Cardiac muscle cell (in vitro differentiated cells and primary cell): ENCODE measurements at places on chromosomes 2 and 18. TPM values are rescaled to one million over a fixed set of nuclear protein-coding genes. Genes with fewer than 3 reads are reported as not detected.

- no peak overlapping the region for H3K27ac ChIP-seq
- H3K4me3 ChIP-seq = no peak overlapping the region
- no peaks in the 10 kb centered on the region for H3K36me3 ChIP-seq
- H3K4me1 ChIP-seq = no peaks in the 10 kb centered on the region
These were observed 886.2 kb upstream of the NRXN1 start for GRCh38 chr2:51918113-51918512.

The IL1RN gene
- total RNA-seq = not detected in 2 replicates

The PTPRN gene
- 0.36 and 1.2 TPM in 2 replicates for total RNA-seq

The CNOT9 gene
- 28.9 and 32.0 TPM in 2 replicates for total RNA-seq

DNA sequence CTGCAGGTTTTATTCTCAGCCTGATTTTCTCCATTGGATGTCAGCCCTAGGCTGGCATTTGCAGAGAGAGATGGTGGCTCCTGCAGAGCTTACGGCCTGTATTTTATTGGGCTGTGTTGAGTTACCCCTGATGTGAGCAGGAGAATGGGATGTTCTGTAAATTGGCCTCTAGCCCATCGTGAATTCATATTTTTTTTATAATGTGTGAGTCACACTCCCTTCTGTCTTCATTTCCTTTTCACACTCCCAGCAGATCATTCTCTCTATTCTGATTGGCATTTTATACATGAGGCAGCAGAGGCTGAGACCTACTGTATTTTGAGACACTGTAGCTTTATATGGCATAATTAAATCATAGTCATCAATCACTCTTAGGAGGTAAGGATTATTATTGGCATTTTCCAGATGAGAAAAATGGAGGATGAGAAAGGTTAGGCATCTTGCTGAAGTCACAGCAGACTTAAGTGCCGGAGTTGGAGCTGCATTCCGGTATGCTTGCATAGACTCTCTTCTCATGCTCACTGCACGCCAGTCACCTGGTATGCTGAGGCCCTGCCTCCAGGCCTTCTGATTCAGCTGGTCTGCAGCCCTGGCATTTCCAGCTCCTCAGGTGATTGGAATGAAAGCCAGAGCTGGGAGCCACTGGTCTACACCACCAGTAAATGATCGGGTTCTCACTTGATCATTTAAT lies 142.4 kb downstream of the NEDD4L start:
- H3K27ac ChIP-seq = peak overlapping the region; percentile 30
- no peaks in the 10 kb centered on the region for H3K27me3 ChIP-seq
- no peaks in the 10 kb centered on the region for H3K36me3 ChIP-seq
- H3K4me1 ChIP-seq = peaks cover 33% of the 10 kb centered on the region
- peak; percentile 50 for DNase-seq

The TEKT4 gene
- total RNA-seq = not detected in 2 replicates

- no peaks in the 10 kb centered on the region for H3K4me1 ChIP-seq
- no peak for DNase-seq
- H3K27me3 ChIP-seq = no peaks in the 10 kb centered on the region
- H3K27ac ChIP-seq = no peak overlapping the region
These were observed 80.8 kb upstream of the PPP1CB start for GRCh38 chr2:28670856-28671255.

The DPY30 gene
- 43.0 and 56.2 TPM in 2 replicates for total RNA-seq

DNA sequence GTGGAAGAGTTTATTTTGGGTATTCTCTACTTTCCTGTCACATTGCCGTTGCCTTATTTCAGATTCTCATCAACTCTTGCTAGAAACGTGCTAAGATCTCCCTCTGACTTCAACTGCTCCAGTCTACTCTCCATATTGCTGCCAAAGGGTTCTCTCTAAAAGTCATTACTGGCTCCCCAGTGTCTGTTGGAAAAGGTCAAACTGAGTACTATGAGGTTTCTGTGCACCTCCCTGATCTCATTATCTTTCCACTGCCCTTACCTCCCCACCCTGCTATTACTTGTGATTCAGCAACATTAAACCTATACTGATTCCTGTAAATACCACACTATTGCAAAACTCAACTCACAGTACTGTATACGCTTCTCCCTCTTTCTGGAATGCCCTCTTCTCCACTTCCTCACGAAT lies 1.9 kb upstream of the KRCC1 start:
- peaks cover 25% of the 10 kb centered on the region for H3K4me1 ChIP-seq
- peaks cover under 1% of the 10 kb centered on the region for H3K36me3 ChIP-seq
- no peak for DNase-seq
- no peak overlapping the region for H3K4me3 ChIP-seq

The FAP gene
- total RNA-seq = not detected in 2 replicates

GRCh38 chr18:32441533-32441932 lies 29.1 kb downstream of the GAREM1 start:
- no peak overlapping the region for H3K27ac ChIP-seq
- H3K4me3 ChIP-seq = no peak overlapping the region
- DNase-seq = no peak
- H3K4me1 ChIP-seq = peaks cover 28% of the 10 kb centered on the region
- no peaks in the 10 kb centered on the region for H3K27me3 ChIP-seq

- H3K4me3 ChIP-seq = no peak overlapping the region
- DNase-seq = no peak
- no peak overlapping the region for H3K27ac ChIP-seq
These were observed 88.7 kb upstream of the MEIS1 start for GRCh38 chr2:66346231-66346664.

DNA sequence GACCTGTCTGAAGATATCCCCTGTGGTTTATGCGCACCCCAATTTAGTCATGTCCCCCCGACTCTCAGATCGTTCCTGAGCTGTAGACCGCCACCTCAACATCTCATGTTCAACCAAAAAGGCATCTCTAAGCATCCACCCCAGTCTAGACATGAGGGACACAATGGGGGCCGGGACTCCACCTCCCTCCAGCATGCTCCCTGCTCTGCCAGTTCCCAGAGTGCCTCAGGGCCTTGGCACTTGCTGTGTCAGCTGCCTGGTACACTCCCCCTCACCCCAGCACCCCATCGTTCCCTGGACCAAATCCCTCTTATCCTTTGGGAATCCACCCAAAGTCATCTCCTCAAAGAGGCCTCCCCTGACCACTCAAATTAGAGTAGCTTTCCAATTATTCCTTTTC lies 22.2 kb downstream of the TNS1 start:
- H3K4me3 ChIP-seq = no peak overlapping the region
- no peak overlapping the region for H3K27ac ChIP-seq
- no peak for DNase-seq
- peaks cover 4% of the 10 kb centered on the region for H3K4me1 ChIP-seq

The OTOF gene
- total RNA-seq = 0.04 TPM in 1 of 2 replicates, not detected in the other

The NEB gene
- total RNA-seq = 1.2 and 2.4 TPM in 2 replicates

DNA sequence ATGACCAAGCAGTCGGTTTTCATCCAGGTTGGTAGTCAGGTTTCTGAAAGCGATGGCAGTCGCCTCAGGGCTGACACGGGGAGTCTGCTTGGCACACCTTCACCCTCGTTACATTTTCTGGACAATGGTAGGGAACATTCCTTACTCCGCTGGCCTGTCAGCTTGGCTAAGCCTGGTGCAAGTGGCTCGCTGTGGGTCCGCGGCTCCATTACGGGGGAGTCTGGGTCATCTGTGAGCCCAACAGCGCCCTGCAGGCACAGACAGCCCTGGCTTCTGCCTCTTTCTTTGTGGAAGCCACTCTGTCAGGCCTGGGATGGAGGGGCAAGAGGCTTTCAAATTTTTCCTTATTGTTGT lies 95.6 kb downstream of the HDAC4 start:
- H3K4me1 ChIP-seq = peaks cover 22% of the 10 kb centered on the region
- H3K36me3 ChIP-seq = no peaks in the 10 kb centered on the region
- no peak for DNase-seq
- H3K27me3 ChIP-seq = no peaks in the 10 kb centered on the region
- H3K27ac ChIP-seq = no peak overlapping the region

The MRPS9 gene
- 41.8 and 43.8 TPM in 2 replicates for total RNA-seq

The CFAP53 gene
- 0.56 and 3.9 TPM in 2 replicates for total RNA-seq

The MREG gene
- 1.6 and 4.4 TPM in 2 replicates for total RNA-seq

GRCh38 chr2:145874466-145874865 lies 1354.5 kb upstream of the ZEB2 start:
- DNase-seq = no peak
- no peaks in the 10 kb centered on the region for H3K36me3 ChIP-seq
- no peak overlapping the region for H3K27ac ChIP-seq
- no peaks in the 10 kb centered on the region for H3K4me1 ChIP-seq
- H3K4me3 ChIP-seq = no peak overlapping the region

- H3K4me3 ChIP-seq = no peak overlapping the region
- no peaks in the 10 kb centered on the region for H3K27me3 ChIP-seq
- peaks cover 48% of the 10 kb centered on the region for H3K4me1 ChIP-seq
- H3K36me3 ChIP-seq = no peaks in the 10 kb centered on the region
- DNase-seq = no peak
These were observed 88.7 kb upstream of the LCLAT1 start for GRCh38 chr2:30358351-30358750.

DNA sequence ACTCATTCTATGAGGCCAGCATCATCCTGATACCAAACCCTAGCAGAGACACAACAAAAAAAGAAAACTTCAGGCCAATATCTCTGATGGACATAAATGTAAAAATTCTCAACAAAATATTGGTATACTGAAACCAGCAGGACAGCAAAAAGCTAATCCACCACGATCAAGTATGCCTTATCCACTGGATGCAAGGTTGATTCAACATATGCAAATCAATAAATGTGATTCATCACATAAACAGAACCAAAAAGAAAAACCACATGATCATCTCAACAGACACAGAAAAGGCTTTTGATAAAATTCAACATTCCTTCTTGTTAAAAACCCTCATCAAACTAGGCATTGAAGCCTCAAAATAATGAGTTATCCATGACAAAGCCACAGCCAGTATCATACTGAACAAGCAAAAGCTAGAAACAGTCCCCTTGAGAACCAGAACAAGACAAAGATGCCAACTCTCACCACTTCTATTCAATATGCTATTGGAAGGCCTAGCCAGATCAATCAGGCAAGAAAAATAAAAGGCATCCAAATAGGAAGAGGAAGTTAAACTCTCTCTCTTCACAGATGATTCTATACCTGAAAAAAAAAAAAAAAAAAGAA lies 45.3 kb downstream of the RTTN start:
- no peaks in the 10 kb centered on the region for H3K27me3 ChIP-seq
- no peak overlapping the region for H3K27ac ChIP-seq

DNA sequence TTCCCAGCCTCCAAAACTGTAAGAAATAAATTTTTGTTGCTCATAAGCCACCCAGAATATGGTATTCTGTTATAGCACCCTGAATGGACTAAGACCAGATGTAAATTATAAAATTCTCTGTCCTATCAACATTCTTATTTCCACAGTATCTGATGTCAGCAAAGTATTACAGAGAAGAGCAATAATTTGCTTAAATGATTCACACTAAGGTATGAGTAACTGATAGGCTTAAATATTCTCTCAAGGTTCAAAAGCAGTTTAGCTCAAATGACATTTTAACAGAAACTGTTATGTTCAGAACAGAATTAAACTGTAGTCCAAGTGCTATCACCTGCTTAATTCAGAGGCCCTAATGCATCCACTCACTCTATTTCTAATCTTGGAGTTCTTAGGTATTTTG lies 12.8 kb downstream of the SESTD1 start:
- no peaks in the 10 kb centered on the region for H3K4me1 ChIP-seq
- H3K4me3 ChIP-seq = no peak overlapping the region
- H3K36me3 ChIP-seq = no peaks in the 10 kb centered on the region
- DNase-seq = no peak

- H3K4me3 ChIP-seq = no peak overlapping the region
- no peaks in the 10 kb centered on the region for H3K27me3 ChIP-seq
- H3K36me3 ChIP-seq = no peaks in the 10 kb centered on the region
- peaks cover 4% of the 10 kb centered on the region for H3K4me1 ChIP-seq
These were observed 46.3 kb downstream of the CABLES1 start for GRCh38 chr18:23181547-23181946.

DNA sequence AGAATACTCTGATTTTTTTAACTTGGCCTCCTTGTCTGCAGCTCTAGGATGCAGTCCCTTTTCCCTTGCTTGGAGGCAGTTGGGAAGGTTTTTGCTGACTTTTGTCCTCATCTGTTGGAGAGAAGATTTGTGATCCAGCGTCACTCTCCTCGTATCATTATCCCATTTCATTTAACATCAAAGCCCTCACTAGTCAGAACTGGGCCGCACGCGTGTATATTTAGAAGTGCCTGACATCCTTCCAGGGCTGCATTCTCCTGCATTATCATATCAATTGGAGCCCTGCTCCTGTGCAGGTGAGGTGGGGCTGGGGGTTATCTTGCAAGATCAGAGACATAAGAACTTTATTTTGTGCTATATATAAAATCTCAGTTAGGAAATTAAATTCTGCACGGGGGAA lies 435.1 kb upstream of the HS6ST1 start:
- no peak overlapping the region for H3K4me3 ChIP-seq
- H3K4me1 ChIP-seq = peaks cover 41% of the 10 kb centered on the region
- H3K27ac ChIP-seq = peak overlapping the region; percentile 12
- no peaks in the 10 kb centered on the region for H3K27me3 ChIP-seq

GRCh38 chr2:230868161-230868946 lies 3.6 kb downstream of the ITM2C start:
- H3K36me3 ChIP-seq = no peaks in the 10 kb centered on the region
- DNase-seq = peak; percentile 77
- peaks cover 64% of the 10 kb centered on the region for H3K4me1 ChIP-seq
- no peaks in the 10 kb centered on the region for H3K27me3 ChIP-seq
- peak overlapping the region; percentile 92 for H3K27ac ChIP-seq
- H3K4me3 ChIP-seq = peak overlapping the region; percentile 10
